ENCODE measurements at places on chromosomes 1 and 21.

DNA sequence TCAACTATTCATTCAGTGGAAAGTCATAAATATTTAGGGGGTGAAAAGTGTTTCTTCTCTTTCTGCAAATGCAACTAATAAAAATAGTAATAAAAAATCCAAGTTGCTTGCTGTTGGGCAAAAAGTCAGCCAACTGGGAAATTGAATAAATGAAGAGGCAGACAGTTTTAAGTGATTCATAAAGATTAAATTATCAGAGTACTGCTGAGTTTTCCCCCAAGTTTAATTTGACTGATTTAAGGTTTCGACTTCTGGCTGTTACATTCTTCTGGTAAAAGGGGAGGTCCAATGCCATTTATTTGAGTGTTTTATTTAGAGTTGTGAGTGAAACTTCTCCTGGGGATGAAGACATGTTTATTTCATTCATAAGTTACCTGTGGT, 125.5 kb downstream of the NTPCR start:
- DNase-seq = no peak

DNA sequence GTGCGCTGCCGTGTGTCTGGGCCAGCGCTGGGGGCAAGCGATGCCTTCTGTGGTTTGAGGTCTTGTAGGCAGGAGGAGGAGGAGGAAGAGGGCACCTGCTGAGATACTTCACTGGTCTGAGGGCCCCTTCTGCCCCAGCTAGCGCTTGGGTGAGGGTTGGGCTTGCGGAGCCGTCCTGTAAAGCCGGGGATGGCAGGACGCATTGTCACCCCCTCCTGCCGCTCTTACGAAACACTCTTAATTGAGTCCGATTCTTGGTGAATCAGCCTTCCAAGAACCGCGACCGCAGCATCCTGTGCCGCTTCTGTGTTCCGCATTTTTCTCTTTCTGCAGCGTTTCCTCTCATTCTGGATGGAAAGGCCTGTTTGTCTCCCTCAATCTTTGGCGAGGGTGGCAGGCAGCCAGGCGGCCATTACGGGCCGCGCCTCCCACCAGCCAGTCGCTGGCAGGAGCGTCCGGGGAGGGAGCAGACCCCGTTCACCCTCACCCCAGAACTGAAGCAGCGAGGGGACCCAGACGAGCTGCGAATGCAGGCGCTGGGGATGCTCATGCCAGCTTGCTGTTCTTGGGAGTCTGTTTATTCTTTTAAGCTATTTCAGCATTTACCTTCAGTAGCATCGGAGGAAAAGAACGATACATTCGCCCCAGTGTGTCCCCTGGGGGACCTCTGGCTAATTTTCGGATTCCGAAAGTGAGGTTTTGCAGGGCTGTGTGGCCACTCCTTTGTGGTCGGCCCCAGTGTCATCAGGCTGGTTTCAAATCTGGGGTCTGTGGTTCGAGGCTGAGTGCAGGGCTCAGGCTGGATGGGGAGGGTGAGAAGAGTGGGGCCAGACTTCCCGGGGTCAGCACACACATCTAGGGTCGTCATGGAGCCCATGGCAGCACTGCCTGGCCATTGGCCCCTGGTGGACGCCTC, 62.7 kb downstream of the SKI start:
- DNase-seq = peak; percentile 95

DNA sequence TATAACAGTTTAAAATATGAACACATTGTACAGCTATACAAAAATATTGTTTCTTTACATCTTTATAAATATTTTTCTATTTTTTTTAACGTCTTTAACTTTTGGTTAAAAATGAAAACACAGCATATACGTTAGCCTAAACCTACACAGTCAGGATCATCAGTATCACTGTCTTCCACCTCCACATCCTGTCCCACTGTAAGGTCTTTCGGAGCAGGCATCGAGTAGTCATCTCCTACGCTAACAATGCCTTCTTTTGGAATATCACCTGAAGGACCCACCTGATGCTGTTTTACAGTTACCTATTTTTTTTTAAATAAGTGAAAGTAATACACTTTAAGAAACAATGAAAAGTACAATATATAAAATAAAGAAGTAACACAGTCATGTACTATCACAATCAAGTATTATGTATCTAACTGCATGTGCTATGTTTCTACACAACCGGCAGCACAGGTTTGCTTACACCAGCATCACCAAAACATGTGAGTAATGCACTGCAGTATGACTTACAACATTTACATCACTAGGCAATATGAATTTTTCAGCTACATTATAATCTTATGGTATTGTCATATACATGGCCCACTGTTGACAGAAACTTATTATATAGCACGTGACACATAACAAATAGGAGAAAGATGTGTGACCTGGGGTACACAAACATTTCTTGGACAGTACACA, 254.4 kb downstream of the AKT3 start:
- DNase-seq = no peak

GRCh38 chr1:100976936-100977335, 48.6 kb downstream of the DPH5 start:
- no peak for DNase-seq

- DNase-seq = no peak
These were observed 159.6 kb upstream of the VAMP3 start for GRCh38 chr1:7611421-7612010.

Data from GM03348 (cell line).